ENCODE measurements at places on chromosomes 3 and 15.

GRCh38 chr3:122247087-122247824 is 63.8 kb downstream of the CASR start:
- no peak for DNase-seq

GRCh38 chr3:37444696-37445095 is 270.3 kb upstream of the LRRFIP2 start:
- no peak for DNase-seq

- no peak for DNase-seq
Measured at GRCh38 chr3:183312433-183312832, 59.4 kb downstream of the B3GNT5 start.

GRCh38 chr3:146274833-146275232 is 23.9 kb upstream of the PLSCR4 start:
- DNase-seq: no peak

Measured in stimulated activated CD4-positive, alpha-beta T cell treated with anti-CD3 and anti-CD28 coated beads, Interleukin-12 subunit alpha, Interleukin-12 subunit beta, amount 100 ng/mL, for 48 hours (primary cell).